ENCODE measurements at places on chromosomes 1 and 21.

DNA sequence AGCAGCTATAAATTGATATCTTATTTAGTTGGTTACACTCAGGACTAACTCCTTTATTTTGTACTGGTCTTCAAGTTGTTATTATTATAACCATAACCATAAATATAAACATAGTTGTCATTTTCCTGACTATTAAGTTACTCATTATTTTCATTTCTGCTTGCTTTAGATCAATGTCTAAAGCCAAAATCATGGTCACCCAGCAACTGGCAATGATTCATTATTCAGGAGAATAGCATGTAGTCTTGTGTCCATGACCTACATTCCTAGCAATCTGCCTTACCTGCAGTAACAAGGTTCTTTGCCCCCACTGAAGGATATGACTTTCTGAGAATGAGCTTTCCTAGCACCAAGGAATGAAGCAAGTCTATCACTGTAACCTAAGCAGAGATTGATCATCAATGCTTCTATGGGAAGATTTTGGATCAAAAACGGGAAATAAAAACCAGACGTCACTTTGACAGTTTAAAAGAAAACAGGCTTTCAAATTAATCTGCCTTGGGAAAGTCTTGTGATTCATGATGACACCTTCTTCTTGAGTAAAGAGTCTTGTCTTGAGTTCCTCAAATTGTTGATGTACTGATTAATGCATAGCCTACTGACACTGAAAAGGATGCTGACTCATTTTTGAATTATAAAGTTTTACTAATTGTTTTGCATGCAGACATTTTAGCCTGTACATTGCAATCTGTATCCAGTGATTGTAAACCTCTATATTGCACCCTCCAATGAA, 203.3 kb upstream of the IVNS1ABP start:
- DNase-seq = no peak

DNA sequence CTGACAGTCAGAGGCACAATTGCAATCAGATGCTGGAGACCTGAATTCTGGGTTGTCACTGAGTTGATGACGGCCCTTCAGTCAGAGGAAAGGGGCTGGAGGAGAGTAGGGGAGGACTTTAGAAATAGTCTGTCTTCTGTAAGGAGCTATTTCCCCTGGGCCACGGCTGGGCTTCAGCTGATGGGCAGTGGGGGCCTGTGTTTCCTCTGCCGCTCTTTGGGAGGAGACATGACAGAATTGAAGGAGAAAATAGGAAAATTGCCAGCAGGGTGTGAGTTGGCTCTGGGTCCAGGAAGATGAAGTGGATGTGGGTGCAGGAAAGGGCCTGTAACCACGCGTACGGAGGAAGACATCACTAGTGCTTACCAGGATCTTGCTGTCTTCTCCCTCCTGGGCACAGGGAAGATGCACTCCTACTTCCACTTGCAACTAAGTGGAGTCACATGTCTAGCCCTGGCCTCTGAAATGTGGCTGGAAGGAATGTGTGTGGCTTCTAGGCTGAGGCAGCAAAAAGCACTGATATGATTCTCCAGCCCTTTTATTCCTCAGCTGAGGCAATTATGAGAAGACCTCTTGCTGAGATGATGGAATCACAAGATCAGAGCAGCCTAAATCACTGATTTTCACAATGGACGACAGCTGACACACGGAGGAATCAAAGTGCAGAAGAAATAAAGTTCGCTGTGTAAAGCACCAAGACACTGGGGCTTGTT, 250.0 kb downstream of the GRIK3 start:
- no peak for DNase-seq

GRCh38 chr21:37231671-37232070, 35.5 kb downstream of the VPS26C start:
- no peak for DNase-seq

DNA sequence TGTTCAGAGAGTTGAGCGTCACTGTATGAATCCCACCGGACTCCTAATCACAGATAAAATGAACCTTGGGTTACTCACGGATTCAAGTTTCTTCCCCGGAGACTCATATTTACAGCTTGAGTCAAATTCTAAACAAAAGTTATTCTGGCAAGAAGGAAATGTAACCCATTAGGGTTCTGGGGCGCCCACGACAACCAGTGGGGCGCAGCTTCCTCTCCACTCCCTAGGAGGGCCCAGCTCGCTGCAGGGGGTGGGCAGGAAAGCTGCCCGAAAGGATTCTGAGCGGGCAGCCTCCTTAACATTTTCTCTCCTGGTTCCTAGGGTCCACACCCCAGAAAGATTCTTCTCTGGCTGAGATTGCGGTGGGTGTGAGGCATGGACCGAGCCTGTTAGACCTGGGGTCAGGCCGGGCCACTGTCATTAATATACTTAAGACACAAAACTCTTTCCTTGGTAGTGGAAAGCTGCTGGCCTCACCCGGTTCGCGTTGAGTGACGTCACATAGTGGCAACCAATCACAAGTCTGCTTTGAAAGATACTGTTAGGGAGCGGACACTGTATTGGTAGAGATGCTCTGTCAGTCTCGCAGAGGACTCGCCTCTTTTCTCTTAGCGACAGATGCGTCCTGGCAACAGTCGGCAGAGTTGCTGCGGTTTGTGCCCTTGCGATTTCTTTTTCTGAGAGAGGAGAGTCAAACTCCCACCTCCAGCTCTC, 13.6 kb upstream of the MCOLN3 start:
- no peak for DNase-seq

- no peak for DNase-seq
Observed at GRCh38 chr1:26910343-26911160, 3.2 kb downstream of the NR0B2 start.

- DNase-seq = no peak
Observed at GRCh38 chr1:3669421-3669821, 17.1 kb downstream of the TP73 start.

GRCh38 chr1:22290157-22290556, 147.3 kb upstream of the WNT4 start:
- DNase-seq = no peak

DNA sequence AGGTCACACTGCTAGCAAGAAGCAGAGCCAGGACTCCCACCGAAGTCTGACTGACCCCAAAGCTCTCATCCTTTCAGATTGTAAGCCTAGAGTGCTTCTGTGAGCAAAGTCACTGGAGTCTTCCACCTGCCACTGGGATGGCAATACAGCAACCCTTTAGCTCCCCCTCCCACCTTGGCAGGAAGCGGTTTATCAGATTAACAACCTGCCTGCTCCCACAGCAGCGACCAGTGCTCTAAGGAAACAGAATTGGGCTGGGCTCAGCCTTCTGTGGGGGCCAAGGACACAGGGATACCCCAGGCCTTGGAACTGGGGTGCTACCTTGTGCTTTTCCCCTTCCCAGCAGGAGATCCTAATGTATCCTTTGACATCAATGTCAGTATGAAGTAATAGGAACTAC, 76.0 kb downstream of the GFI1 start:
- no peak for DNase-seq

- no peak for DNase-seq
Observed at GRCh38 chr1:2306151-2306978, 78.2 kb downstream of the SKI start.

- no peak for DNase-seq
Observed at GRCh38 chr1:233627823-233628222, 13.9 kb downstream of the KCNK1 start.

- no peak for DNase-seq
Observed at GRCh38 chr1:10765734-10766478, 30.5 kb downstream of the CASZ1 start.

GRCh38 chr1:79089946-79090345, 83.4 kb upstream of the ADGRL4 start:
- DNase-seq = no peak

DNA sequence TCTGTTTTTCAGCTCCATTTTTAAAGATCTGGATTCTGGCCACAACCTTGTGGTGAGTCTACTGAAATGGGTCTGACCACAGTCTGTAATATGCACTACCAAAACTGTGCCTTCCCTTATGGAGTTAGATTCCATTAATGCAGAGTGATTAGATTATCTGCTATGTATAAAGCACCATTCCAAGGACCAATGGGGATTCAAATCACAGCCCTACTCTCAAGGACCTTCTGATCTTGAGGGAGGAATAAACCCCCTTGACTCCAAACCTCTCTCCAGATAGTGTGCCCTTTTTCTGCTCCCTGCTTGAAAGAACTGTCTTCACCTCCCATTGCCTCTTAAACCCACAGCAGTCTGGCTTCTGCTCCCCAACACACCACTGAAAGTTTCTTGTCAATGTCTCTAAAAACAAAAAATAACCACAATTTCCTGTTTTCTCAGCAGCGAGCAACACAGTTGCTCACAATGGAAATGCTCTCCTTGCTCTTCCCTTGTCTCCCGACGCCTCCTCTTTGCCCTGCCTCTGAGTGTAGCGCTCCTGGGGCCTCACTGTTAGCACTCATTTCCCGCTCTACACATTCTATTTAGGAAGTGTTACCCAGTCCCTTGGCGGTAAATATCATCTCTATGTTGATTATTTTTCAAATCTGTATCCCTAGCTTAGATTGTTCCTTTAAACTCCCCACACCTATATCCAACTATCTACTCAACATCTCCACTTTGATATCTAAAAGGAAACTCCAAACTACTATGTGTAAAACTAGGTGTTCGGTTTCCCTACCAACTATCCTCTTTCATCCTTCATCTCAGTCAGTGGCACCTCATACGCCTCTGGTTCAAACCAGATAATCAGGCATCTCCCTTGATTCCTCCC, 13.6 kb downstream of the PCNX2 start:
- no peak for DNase-seq

- DNase-seq = no peak
Observed at GRCh38 chr1:224495866-224496265, 61.3 kb upstream of the WDR26 start.

GRCh38 chr21:46384556-46384955, 60.6 kb downstream of the PCNT start:
- no peak for DNase-seq

DNA sequence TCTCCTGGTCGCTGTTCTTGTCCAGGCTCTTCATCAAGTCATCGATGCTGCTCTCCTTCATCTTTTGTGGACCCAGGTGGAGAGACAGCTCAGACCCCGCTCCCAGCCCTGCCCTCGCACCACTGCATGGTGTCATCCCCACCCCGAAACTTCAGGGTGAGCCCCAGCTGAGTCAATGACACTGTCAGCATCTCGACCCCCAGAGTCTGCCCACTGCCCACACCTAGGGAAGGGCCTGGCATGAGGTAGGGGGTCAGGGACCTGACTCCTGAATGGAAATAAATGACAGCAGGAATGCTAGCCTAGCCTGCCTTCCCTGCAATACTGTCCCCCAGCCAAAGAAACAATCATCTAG, 1.6 kb upstream of the S100A6 start:
- no peak for DNase-seq

DNA sequence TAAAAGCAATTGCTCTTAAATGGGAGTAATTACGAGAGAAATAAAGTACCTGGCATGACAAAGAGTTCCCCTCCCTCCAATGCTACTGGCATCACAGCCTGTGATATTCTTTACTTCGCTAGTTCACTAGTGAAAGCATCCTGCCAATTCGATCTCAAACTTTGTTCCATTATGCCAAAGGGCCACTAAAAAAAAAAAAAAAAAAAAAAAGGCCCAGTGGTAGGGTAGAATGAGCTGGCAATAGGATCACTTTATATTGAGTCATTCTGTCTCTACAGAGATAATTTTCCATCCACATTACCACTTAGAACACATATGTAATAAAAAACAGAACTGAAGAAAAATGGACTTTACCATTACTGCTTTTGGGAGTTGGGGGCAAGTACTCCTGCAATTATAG, 11.2 kb downstream of the PUM1 start:
- DNase-seq = no peak

DNA sequence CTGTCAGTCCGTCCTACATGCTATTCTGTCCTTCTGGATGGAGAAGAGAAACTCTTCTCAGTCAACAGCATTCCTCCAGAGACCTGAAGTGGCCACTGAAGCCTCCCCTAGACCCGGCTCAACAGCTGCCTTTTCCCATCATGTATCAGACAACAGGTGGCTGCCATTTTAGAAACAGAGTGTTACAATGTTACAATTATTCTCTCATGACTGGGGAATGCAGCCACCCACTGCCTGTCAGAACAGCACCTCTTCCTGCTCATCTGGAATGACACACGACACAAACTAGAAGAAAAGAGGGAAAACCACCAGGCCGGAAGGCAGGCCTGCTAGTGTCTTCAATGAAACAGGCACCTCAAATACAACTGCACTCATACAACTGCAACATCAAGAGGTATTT, 105.3 kb downstream of the PGBD5 start:
- no peak for DNase-seq

GRCh38 chr1:84737590-84737989, 47.3 kb upstream of the SSX2IP start:
- no peak for DNase-seq

DNA sequence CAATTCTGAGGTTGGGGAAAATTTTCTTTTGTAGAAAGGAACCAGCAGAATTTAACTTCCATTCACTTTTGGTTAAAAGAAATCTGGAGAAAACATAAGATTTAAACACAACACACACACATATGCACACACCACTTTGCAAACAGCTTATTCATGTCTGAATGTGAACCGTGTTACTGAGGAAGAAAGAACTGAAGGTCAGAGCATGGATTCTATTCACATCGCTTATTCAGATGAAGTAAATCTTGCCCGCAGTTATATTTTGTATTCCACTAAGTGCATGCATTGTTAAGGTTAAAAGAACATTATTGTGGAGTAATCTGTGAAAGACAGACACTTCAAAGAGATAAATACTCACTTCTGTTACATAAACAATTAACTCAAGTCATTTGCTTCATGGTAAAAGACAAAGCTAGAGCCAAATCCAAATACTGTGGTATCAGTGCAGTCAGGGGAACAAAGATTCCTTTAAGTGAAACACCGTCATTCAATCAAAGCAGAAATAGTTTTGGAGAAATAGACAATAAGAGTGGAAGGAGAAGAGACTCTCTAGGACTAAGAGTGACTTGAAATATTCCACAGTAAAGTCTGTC, 82.0 kb downstream of the LRRC53 start:
- no peak for DNase-seq

GRCh38 chr1:10755970-10756521, 40.4 kb downstream of the CASZ1 start:
- DNase-seq = no peak

DNA sequence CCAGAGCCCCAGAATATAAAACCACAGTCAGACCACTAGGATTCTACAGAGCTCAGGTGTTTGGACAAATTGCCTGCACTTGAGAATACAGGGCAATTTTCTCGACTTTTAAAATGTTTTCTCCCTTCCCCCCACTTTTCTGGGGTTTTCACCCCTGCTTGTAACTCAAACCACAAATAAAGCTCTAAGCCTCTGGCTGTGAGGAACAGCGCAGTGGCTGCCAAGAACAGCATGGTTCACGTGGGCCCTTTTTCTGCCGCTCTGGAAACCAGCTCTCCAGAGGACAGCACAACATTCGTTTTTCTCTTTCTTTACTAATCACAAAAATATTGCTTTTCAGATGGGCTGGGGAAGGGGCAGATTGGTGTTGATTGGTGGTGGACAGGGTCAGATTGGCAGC, 102.2 kb upstream of the JUN start:
- no peak for DNase-seq

DNA sequence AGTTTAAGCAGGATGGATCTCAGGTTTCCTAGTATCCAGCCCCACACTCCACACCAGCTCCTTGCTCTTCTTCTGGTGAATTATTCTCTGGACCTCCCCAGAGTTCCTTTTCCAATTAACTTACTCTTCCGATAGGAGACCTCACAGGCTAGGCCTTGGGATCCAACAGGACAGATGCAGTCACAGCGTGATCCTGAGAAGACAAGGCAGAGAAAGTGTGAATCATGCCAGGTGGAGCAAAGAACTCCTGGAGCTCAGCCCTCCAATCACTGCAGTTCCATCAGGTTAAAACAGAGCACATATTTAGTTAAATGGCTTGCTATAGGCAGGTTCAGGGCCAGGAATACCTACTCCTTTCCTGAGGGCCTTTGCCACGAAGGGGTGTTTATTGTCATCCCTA, 34.1 kb downstream of the C8B start:
- DNase-seq = no peak

Data from HL-60 (cell line).